ENCODE measurements at places on chromosomes 7 and 10.

DNA sequence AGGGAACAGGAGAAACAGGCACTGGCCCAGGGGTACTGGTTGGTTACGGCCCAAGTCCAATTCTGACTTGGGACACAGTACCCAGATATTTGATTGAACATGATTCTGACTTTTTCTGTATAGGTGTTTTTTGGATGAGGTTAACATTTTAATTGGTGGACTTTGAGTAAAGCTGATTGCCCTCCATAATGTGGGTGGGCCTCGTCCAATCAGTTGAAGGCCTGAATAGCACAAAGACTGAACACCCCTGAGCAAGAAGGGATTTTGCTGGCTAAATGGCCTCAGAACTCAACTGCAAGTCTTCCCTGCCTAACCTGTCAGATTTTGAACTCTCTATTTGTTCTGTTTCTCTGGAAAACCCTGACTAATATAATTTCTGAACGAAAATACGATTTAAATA, 222.6 kb downstream of the TEX36 start:
- DNase-seq, result no peak

DNA sequence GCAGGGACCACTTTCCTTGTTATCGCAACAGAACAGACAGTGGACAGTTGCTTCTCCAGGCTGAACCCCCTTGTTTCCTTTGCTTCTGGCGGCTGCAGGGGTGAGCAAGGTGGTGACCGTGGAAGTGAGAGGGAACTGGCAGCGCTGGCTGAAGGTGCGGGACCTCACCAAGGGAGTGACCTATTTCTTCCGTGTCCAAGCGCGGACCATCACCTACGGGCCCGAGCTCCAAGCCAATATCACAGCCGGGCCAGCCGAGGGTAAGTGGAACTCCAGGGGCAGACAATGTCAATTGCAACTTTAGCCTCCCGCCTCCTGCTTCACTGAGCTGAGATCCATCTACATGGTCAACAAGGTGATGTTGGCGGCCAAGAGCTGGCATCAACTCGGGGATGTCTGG, 462.1 kb upstream of the FOXK1 start:
- DNase-seq, result no peak

DNA sequence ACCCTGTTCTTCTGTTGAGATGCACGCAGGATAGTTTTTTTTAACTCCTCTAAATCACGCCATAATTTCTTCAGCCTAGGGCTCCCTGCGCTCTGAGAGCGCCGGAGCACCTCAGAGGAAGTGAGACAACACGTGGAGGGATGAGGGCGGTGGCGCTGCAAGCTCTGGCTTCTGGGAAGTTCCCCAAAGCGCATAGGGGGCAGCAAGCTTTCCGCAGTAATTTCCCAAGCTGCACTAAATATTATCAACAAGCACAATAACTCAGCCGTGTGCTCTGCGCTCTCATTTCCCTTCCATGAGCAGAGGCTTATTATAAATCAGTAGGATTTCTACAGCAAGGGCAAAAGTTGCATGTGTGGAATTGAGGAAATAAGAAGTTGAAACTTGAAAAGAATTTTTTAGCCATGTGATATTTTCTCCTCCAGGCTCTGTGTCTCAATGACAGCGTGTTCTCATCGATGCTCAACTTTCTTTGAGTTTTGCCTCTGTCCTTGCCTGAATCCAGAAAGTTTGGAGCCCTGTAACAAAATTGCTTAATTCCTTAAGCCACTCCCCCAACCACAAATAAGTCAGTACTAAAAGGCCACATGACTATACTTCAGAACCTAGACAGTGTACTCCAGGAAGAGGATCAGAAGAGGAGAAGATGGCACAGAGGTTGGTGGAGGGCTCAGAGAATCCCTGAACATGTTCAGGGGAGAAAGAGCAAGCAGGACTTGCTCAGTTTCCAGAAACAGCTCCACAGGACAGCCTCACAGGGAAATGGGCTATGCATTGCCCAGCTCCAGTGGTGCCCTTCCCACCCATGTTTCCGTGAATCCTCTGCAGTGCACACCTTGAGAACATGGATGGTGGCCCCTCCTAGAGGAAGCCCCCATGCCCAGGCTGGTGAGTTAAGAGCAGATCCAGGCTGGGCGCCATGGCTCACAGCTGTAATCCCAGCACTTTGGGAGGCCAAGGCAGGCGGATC, 221.5 kb upstream of the GHITM start:
- peak; percentile 16 for DNase-seq

DNA sequence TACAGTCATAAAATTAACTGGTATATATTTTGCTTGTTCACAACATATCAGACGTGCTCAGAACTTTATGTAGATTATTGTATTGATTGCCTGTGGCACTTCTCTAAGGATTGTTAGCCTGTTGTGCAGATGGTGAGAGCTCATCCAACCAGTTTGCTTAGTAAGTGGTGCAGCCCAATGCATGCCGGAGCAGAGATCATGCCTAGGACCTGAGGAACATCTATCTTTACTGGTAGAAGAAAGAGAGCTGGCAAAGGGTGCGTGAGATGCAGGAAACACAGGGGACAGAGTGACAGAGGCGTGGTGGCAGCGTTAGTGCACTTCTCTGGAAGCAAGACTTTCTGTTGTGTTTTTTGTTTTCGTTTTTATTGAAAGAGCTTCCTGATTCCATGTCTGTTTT, 35.9 kb downstream of the CCM2 start:
- no peak for DNase-seq

DNA sequence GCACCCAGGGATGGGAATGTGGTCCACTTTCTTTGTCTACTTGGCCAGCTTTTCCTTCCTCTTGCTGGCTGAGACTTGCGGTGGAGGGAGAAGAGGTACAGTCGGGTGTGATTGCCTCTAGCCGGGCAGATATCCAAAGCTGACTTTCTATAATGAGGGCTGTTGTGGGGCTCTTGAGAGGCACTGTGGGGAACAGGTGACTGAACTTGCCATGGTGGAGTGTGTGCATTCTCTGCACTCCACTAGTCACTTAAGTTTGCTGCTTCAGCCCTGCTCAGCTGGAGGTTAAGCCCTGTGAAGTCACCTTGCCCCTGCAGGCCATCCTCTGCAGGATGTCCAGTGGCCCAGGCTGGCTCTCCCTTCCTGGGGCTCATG, 116.6 kb downstream of the AOAH start:
- DNase-seq, result no peak

DNA sequence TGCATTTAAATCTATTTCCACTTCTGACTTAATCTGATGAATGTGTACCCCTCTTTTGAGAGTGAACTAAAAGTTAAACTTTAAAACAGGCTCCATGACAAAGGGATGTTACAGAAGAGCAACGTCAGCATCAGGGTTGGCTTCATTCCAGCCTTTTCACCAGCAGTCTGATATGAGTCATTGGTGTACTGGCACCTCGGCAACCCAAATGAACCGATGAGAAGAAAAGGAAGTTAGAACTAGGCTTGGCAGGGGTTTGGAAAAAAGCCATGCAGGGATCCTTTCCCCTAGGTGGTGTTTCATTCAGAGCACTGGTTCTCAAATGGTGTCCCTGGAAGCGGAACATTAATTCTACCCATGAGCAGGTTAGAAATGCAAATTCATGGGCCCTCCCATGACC, 53.6 kb downstream of the SEC61G start:
- no peak for DNase-seq

- peak; percentile 9 for DNase-seq
Measured at GRCh38 chr7:64314566-64314965, 805 bp downstream of the ZNF736 start.

- DNase-seq, result no peak
Measured at GRCh38 chr7:150626696-150627095, 5.5 kb downstream of the GIMAP6 start.

DNA sequence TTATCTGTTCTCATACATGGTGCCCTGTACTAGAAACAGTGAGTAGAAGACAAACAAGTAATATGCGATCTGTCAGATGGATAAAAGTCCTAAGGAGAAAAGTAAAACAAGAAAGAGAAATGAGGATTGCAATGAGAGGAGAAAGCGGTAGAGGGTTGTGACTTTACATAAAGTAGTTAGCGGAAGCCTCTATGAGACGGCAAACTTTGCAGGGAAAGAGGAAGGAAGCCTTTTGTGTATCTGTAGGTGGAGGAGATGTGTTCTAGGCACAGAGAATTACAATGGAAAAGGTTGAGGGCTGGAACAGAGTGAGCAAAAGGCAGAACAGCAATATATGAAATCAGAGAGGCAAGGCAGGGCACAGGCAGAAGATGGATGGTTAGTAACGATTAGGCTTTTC, 150.4 kb upstream of the SEMA3E start:
- DNase-seq, result no peak

DNA sequence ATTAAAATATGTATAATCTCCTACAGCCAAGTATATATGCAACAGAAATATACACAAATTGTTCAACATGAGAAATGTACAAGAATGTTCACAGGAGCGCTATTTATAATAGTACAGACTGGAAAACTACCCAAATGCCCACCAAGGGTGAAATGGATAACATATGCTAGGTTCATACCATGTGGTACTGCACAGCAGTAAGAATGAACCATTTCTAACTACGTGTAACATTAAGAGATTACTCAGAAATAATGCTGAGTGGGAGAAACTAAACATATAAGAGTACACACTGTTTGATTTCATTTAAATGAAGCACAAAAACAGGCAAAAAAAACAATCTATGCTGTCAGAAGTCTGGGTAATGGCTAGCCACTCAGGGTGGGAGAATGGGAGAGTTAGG, 45.8 kb downstream of the RNLS start:
- DNase-seq, result no peak

DNA sequence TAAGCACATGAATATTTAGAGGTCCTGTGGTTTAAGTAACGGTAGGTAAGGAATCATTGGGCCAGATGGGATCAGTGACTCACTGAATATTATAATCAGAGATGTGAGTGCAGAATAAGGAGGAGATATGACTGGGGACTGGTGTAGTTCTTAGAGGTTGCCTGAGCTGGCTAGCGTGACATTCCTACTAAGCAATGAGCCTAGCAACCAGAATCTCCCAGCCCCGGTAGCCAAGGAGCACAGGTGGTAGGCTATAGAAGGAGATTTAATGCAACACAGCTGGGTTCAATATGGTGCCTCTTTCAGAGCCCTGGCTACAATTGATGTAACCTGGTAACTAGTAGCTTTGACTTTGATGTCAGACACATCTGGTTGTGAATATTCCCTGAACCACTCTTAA, 641.6 kb downstream of the AUTS2 start:
- DNase-seq, result no peak

GRCh38 chr10:124303662-124304418, 114.9 kb downstream of the OAT start:
- DNase-seq, result no peak

Measured in GM06990 (cell line).